ENCODE measurements at places on chromosomes 2 and 18.
A peak's percentile ranks its signal among the peaks of the same experiment; 100 is the strongest.

DNA sequence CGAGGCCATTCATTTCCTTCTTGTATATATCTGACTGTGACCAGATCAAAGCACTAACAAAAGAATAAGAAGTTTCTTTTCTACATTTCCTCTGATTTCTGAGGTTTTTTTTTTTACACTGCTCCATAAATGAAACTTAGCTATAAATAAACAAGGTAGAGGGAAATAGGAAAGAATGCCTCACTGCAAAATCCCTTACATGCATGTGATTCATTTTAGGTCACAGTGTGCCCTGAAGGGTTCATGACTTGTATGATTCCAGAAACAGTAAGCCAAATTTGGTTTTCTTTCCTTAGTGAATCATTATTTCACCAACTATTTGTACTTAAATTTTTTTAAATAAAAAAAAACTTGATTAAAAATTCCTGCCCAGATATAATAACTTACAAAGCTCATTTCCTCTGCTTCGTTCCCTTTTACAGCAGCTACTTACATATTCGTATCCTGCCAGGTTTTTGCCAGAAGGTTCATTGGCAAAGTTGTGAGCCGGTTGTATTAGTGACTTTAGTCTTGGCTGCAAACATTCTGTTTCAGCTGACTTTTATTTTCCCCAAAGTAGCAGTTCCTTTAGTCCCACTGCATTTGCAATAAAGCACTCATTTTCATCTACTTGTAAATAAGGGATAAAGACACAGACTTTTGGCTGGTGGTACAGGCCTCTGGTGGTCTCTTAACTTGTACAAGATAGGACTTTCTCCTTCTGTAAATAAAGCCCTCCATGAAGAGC, 58.6 kb downstream of the LRP2 start:
- no peak for DNase-seq

- DNase-seq: no peak
Observed at GRCh38 chr2:180978903-180979748, 1.3 kb upstream of the UBE2E3 start.

DNA sequence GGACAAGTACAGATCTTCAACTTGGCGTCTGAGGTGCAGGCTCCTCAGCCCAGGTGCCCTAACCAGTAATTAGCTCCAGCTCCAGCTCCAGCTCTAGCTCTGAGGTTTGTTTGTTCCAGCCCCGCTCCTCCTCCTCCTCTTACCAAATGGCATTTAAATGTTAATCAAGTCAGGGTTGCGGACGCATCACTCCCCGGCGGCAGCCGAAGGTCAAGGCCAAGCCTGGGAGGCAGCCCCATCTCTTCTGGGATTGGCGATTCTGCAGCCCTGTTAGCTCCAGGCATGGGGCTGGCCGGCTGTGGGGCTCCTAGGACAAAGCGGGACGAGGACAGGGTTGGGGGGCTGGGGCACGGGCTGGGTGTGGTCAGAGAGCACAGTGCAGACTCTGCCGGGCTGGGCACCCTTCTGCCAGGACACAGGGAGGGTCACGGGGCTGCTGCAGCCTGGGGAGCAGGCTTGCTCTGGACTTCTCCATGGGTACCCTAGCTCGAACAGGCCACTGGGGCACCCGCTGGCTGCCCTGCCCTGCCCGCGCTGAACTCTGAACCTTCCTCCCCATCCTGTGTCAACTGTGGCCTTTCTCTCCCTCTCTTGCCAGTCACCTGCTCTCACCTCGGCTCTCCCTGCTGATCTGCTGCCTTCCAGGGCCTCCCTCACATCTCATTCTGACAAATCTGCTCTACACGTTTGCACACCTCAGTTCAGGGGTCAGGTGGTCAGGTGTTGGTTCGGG, 203.3 kb downstream of the CELF4 start:
- no peak for DNase-seq

GRCh38 chr2:97808816-97809215, 95.4 kb downstream of the ZAP70 start:
- no peak for DNase-seq

DNA sequence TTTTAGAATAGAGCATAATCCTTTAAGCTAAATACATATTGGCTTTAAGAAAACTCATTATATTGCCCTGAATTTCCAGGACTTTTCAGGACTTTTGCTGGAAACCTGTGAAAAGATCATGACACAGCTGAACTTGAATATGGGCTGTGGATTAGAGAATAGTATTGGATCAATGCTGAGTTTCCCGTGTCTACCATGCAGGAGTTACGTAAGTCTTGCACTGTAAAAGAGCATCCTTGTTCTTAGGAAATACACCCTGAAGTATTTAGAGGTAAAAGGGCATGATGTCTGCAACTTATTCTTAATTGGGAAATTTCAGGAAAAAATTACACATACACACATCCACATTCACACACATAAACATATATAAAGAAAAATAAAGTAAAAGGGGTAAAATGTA, 82.1 kb downstream of the ZFP36L2 start:
- no peak for DNase-seq

DNA sequence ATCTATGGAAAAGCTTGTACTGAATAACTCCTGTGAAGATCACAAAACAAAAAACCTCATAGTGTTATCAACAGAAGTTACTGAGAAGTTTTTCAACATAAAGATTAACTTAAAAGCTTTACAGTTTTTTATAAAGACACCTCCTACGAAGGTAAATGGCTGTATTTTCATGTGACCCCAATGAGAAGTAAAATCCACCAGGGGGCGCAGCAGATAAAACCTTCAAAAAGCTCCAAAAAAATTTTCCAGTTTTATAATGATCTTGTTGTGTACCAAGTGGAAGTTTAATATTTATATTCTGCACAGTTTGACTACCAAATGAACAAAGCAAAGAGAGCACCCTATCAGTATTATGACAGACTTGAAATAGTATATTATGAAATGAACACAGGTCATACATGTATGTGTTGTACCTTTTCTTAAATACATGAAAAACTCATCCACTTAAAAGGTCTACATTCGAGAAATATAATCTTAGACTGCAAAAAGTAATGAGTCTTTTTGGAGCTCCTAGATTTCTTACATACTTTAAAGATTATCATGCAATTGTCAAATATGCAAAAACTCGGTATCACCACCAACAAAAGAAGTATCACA, 38.5 kb downstream of the PNO1 start:
- peak; percentile 26 for DNase-seq

DNA sequence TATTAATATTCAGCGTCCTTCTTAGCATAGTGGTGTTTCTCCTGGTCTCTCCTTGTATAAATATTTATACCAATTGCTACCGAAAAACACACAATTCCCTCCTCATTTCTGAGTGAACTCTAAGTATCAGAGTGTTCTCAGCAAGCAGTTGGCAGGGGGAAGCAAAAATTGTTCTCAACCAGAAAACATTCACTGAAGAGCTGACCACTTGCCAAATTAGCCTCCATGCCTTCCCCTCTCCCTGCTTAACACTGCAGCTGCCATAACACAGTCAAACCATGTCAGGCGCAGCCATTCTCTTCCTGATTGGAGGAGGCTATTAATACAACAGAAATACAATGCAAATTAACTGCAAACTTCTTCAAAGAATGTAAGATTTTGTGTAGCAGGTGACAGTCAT, 105.0 kb downstream of the COL6A3 start:
- DNase-seq: no peak

- no peak for DNase-seq
Observed at GRCh38 chr18:57915248-57915647, 112.1 kb upstream of the ATP8B1 start.

DNA sequence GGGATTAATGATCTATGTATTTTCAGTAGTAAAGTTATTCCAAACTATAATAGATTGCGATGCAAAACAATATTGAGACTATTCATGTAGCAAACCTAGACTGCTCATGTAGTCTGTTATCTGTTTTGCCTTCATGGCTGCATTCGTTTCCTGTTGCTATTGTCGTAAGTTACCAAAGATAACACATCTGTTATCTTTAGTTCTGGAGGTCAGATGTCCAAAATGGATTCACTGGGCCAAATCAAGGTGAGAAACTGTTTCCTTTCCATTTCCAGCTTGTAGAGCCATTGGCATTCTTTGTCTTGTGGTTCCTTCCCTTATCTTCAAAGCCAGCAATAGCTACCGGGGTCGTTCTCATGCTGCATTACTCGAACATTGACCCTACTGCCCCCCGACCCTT, 20.9 kb downstream of the ITGAV start:
- DNase-seq: no peak

- DNase-seq: peak; percentile 66
Observed at GRCh38 chr2:232420463-232421188, 14.0 kb downstream of the ALPG start.

DNA sequence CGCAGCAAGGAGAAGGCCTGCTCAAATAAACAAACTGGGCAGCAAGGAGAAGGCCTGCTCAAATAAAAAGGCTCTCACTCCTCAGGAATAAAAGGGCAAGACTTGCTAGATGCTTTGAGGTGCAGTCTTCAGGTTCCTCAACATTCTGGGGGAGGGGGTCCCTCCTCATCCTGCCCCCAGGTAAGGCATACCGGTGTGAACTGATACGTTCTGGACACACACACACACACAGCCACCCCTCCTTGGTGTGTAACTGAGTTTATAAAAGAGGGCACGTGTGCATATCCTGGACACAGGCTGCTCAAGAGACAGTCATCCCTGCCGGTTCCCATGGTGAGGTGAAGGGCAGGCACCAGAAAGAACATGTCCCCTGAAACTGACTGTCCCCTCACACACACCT, 4.5 kb downstream of the TEX261 start:
- no peak for DNase-seq

GRCh38 chr2:5673145-5674025, 18.8 kb upstream of the SOX11 start:
- DNase-seq: peak; percentile 60

GRCh38 chr2:30786923-30787685, 20.1 kb downstream of the CAPN13 start:
- no peak for DNase-seq

DNA sequence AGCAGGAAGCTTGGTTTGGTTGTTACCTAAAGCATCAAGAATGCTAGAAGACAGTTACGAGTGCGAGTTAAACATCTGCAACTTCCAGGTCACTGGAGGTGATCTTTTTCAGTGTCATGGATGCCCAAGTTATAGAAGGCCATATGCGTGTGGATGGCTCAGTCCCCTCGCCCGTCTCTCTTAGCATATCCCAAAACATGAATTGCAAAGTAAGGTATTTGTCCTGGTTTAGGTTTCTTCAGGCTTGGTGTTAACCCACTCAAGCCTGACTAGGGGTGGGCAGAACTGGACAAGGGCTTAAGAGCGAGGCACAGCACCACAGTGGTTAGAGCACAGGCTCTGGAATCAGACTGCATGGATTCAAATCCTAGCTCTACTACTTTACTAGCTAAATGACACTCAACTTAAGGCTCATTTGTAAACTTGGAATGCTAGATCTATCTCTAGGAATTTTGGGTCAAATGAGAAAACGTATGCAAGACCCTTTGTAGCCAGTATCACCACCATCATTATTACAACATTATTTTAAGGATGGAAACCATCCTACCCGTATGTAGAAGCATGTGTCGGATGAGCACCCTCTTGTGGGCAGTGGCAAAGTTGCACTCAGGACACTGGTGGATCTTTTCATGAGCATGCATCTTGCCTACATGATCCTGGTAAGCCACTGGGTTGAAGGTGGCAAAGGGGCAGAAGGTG, 11.2 kb downstream of the ZNF142 start:
- peak; percentile 72 for DNase-seq

- no peak for DNase-seq
Observed at GRCh38 chr2:219637842-219638185, 10.4 kb downstream of the SLC4A3 start.

GRCh38 chr18:61893309-61893970, 633 bp upstream of the RNF152 start:
- peak; percentile 74 for DNase-seq

GRCh38 chr2:139296672-139297209, 516.6 kb upstream of the NXPH2 start:
- no peak for DNase-seq

- no peak for DNase-seq
Observed at GRCh38 chr18:58635891-58636290, 7.0 kb upstream of the ALPK2 start.

GRCh38 chr2:240465268-240465764, 29.9 kb downstream of the GPC1 start:
- peak; percentile 26 for DNase-seq

GRCh38 chr2:106841886-106842645, 43.9 kb downstream of the ST6GAL2 start:
- no peak for DNase-seq

GRCh38 chr2:63699549-63699839, 110.7 kb downstream of the MDH1 start:
- no peak for DNase-seq

DNA sequence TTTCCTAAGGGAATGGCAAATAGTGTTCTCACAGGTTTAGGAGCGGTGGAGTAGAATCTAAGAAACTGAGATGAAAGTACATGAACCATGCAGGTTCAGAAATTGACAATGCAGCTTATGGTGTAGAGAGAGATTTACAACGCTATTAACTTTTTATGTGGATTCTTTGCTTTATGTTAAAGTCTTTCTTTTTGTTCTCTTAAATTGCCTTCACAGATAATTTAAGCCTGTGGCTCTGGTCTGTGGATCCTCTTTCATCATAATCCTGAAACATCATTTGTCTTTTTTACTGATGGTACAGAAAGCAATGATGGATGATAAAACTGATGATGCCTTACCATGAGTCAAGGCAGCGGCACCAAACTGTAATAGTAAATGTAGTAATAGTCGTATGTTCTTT, 30.3 kb downstream of the SOCS6 start:
- no peak for DNase-seq

DNA sequence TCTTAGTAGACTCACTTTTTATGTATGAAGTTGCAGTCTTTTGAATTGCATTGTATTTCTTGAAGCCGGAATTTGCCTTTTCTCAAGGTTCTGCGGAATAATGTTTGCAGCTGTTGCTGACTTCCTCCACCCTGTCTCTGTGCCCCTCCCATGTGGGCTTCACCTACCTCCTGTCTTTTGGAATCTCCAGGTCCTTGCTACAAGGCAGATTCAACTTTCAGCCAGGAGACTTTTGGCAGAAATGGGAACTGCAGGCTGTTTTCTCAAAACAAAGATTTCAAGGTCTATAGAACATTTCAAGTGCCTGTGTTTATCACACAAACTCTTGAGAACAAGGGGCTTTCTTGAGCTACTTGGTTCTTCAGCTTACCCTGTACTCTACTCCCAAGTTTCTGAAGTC, 25.6 kb downstream of the ZNF236 start:
- no peak for DNase-seq
